ENCODE measurements at places on chromosomes 1 and 21. TPM values are rescaled to one million over a fixed set of nuclear protein-coding genes. Genes with fewer than 3 reads are reported as not detected.

The HCRTR1 gene
- not detected for polyA plus RNA-seq

The PIGC gene
- 15.4 TPM for polyA plus RNA-seq

The C1orf56 gene
- 2.4 TPM for polyA plus RNA-seq

The DISP3 gene
- polyA plus RNA-seq, result 1.5 TPM

The MROH7 gene
- polyA plus RNA-seq, result not detected

The CTSS gene
- polyA plus RNA-seq, result 106 TPM

The FCRL3 gene
- 220 TPM for polyA plus RNA-seq

The OR2T27 gene
- polyA plus RNA-seq, result not detected

The MYBPH gene
- not detected for polyA plus RNA-seq
